Stimulated activated CD8-positive, alpha-beta memory T cell treated with anti-CD3 and anti-CD28 coated beads, Interleukin-15, amount 100 ng/mL, for 1 hour (primary cell): ENCODE measurements at places on chromosomes 7 and 10.

DNA sequence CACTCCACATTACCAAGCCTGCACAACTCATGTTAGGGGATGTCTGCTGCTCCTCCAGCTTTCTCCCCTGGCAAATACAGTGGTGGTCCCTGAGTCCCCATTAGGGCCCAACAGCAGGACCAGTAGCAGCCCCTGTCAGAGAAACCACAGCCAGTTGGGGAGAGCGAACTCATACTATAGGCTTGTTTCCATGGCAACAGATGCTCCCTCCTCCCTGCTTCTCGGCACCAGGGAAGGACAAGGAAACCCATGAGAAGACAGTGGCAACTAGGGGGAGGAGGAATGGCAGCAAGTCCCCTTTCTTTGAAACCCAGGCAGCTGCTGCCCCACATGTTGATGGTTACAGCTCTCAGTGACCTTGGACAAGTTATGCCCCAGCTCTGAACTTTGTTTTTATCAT lies 326.4 kb downstream of the KCNMA1 start:
- DNase-seq = no peak

DNA sequence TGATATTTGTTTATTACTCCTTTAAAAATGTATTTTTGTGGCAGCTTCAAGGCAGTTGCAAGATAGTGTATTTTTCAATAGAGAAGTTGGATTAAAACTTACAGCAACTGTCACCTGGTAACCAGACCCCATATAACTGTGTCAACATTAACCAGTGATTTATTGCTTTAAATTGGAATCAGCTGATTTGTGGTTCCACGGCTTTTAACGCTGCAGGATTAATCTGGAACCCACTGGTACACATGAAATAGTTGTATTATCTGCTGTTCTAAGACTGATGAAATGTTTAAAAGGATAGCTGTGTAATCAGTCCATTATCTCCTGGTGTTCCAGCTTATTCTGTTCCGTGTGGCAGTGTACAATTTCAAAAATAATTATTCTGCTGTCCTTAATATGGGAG lies 180.2 kb downstream of the CELF2 start:
- no peak for DNase-seq

GRCh38 chr7:106626376-106627164 lies 34.4 kb downstream of the CCDC71L start:
- DNase-seq = no peak

- DNase-seq = no peak
Observed at GRCh38 chr10:100468322-100468721, 5.5 kb downstream of the WNT8B start.

DNA sequence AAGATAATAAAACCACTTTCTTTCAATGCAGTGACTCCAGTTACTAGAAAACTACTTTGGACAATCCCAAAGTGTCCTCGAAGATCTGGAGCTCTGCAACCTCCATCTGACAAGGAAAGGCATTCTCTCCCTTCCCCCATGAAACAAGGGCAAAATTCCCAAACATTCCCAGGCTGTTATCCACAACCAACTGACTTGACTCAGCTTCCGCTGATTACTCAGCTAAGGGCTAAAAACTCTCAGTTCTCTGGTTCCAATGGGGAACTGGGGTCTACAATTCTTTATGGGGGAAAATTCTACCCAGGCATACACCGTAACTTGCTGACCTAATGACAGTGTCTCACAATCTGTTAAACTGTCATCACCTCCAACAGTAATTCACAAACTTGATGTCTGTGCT lies 48.4 kb downstream of the SFMBT2 start:
- no peak for DNase-seq

DNA sequence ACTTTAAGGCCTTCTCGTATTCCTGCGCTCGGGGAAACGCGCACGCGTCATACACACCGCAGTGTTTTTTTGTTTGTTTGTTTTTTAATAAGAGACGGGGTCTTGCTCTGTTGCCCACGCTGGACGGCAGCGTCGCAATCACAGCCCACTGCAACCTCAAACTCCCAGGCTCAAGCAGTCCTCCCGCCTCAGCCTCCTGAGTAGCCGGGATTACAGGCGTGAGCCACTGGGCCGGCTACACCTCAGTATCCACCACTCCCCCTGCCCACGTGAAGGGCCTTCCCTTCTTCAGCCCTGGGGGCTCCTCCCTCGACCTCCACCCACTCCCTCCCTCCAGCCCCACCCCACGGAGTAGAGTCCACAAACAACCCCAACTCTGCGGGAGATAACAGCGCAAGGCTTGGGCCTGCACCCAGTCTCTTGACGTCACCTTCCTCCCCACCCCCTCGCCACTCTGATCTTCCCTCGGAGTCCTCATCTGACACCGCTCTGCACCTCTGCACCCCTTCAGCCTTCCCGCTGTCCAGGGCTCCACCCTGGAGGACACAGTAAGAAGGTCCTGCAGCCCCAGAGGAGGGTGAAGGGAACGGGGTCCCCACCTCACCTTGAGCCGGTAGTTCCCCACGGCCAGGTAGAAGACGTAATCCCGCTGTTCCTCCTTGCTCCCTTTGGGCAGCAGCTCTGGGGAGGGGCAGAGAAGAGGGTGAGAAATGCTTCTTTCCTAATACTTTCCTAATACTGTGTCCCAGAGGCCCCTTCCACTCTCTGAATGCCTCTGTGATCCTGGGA lies 2.8 kb upstream of the CLDN15 start:
- no peak for DNase-seq

DNA sequence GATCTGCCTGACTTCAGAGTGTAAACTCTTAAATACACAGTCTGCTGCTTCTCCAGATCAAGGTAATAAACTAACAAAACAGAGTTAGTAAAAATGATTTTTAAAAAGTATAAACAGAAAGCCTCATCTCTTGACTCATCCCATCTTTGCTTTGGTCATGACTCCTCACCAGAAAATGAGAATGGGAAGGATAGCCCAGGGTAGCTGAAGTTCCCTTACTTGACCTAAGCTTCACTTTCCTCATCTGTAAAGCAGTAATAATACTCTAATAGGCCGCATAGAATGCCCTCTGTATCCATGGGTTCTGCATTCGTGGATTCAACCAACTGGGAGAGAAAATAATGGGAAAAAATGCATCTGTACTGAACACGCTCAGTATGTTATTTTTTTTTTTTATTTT lies 11.3 kb upstream of the SLC25A28 start:
- no peak for DNase-seq

- DNase-seq = no peak
Observed at GRCh38 chr7:25777969-25778708, 373.9 kb upstream of the NFE2L3 start.

DNA sequence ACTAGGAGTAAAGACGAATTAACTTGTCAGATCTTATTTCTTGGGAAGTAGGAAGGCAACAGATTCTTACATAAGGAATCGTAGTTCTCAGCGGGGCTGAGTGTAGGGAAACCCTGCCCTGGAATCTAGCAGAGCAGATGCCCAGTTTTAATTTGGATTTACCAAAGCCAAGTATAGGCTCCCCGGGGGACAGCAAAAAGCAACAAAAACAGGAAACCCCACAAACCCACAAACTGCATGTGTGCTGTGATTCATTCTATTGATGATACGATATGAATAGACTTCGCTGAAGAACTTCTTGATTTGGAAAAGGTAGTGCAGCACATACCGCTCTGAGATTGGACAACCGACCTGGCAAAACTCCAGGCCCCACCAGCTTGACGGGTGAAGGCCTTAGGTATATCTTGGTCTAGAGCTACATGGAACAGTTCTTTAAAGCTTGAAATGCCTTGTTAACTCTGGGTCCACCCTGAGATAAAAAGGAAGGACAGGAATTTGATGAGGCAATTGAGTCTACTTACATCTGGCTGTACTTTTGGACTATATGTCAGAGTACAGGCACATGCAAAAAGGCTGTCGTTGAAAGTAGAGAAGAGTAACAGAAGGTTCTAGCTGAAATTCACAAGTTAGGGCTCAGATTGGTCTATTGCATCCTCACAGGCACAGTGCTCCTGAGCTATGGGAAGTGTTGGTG lies 49.1 kb downstream of the STRA8 start:
- no peak for DNase-seq

DNA sequence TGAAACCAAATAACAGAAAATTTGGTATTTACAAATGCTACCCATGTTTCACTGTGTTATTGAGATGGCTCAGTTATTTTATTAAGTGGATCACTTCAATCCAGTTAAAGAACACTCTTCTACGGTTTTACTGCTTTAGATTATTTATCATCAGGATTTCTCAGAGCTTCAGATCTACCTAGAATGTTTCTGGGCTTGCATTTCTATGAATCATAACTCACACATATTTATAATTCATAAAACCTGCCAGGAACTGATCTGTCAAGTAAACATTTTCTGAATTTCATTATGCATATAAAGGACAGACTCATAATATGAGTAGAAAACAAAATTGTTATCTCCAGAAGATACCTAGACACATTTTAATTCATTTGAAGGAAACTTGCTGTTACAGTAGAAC lies 1172.3 kb upstream of the LRRTM3 start:
- no peak for DNase-seq

DNA sequence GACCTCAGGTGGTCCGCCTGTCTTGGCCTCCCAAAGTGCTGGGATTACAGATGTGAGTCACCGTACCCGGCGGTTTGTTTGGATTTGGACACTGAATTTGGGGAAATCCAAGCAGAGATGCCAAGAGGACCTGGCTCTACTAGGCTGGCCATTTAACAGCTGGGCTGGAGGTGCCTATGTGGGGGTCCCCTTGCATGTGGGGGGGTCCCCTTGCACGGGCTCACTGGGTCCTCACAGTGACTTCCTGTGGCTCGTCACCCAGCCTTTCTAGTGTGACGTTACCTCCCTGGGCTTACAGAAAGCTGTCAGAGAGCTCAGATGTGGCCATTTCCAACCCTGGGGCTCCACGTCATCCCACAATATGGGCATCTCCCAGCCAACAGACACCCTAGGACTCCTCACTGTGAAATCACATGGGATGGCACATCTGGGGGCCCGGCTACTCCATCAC lies 49.3 kb upstream of the GNA12 start:
- no peak for DNase-seq

DNA sequence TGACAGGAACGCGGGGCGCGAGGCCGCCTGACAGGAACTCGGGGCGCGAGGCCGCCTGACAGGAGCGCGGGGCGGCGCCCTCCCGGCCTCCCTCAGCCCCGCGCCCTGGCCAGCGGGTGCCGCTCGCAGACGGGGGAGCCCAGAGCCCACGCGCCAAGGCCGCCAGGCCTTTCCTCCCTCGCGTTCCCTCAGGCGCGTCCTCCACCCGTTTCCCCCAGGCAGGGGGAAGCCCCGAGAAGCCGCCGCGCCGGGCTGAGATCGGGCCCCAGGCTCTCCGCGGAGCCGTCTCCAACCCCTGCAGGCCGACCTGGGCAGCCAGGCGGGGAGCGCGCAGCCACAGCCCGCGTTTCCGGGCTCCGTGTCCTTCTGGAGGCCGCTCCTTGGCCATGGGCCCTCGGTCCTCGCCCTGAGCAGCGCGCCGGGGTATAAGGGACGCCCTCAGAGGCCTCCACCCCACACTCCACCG lies 17.7 kb downstream of the PTPRN2 start:
- DNase-seq = no peak

- no peak for DNase-seq
Observed at GRCh38 chr10:31134311-31134952, 102.8 kb upstream of the ZNF438 start.

DNA sequence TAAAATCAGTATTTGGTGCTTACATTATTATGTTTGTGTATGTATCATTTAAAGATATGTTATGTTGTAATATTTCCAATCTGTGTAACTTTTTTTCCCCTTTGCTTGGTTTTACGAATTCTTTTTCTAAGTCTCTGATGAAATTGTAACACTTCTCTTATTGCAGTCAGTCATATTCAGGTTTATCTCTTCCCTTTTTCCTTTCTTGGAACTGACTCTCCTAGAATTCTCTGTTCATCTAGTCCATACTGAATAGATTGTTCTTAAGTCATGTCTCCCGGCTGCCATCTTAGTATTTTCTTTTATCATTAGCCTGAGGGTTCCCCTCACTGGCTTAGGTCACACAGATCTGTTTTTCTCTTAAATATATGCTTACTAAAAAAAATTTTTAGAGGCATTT lies 44.6 kb downstream of the PHTF2 start:
- DNase-seq = no peak

- DNase-seq = no peak
Observed at GRCh38 chr10:101780187-101780817, 2.9 kb downstream of the NPM3 start.

- DNase-seq = no peak
Observed at GRCh38 chr10:110841767-110842267, 29.9 kb upstream of the PDCD4 start.

- DNase-seq = no peak
Observed at GRCh38 chr10:7817576-7817975, 729 bp upstream of the TAF3 start.

DNA sequence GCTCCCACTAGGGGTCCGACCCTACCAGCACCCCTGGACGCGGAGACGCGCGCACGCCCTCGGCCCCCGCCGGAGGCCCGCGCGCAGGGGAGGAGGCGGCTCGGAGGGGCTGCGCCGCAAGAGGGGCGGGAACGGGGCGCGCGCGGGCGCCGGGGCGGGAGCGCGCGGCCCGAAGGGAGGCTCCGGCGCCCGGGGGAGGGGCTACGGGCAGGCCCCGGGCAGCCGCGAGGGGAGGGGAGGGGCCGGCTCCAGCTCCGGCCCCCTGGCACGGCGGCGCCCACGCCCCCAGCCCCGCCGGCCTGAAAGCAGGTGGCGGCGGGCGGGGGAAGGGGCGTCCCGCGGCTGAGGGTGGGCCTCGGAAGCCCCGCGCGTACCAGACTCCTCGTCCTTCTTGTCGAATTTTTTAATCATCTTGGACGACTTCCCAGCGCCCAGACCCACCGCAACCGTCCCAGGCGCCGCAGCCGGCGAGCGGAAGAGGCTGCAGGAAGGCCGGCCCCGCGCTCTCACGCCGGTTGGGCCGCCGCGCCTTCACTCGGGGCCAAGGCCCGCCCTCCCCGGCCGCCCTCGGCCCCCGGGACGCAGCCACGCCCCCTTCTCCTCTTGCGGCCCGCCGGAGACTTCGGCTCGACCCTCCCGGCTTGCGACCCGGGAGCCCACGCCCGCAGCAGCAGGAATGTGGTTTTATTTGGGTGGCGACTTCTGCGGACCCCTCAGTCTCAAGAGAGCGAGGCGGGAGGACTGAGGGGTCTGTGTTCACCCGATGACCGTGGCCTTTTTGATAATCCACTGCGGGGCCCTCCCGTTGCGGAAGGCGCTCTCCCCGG lies at the start of gene COPG2:
Gene COPG2, minus strand, starts transcription at position 491 of the 827 bp plus-strand sequence. Its CDS starts 80 bp downstream, at position 411.
- peak; percentile 46 for DNase-seq

GRCh38 chr10:97333351-97333600 lies 1.3 kb downstream of the FRAT2 start:
- no peak for DNase-seq

DNA sequence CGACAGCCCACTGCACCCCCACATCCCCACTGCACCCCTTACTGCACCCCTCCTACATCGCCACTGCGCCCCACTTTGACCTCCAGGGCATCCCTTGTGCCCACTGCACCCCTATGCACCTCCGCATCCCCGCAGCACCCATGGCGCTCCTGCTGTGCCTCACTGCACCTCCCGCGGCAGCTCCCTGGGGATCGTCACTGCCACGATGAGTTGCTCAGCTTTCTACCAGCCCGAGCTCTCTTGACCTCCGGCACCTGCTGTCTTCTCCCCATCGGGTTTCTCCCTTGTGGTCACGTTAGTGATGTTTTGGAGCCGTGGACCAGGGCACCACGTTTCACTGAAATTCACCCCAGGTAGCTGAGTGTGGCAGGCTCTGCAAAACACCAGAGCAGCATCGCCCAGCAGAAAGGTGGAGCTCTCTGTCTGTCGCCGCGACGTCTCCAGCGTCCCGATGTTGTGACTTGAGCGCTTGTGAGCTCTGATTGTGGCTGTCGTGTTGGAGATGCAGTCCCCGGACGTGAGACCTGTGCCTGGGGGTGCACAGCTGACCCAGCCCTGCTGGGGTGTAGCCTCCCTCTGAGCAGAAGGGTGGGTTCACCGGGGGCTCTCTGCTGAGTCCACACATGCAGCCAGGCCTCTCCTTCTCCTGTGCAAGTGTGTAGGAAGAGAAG lies 147.7 kb downstream of the DNAJB6 start:
- DNase-seq = no peak
